Fibroblast of pulmonary artery (primary cell): ENCODE measurements at places on chromosomes 13 and 19.

GRCh38 chr19:10305139-10305806 is 4.3 kb downstream of the ZGLP1 start:
- DNase-seq, result no peak

GRCh38 chr19:1032264-1032867 is 6.0 kb downstream of the CNN2 start:
- no peak for DNase-seq

DNA sequence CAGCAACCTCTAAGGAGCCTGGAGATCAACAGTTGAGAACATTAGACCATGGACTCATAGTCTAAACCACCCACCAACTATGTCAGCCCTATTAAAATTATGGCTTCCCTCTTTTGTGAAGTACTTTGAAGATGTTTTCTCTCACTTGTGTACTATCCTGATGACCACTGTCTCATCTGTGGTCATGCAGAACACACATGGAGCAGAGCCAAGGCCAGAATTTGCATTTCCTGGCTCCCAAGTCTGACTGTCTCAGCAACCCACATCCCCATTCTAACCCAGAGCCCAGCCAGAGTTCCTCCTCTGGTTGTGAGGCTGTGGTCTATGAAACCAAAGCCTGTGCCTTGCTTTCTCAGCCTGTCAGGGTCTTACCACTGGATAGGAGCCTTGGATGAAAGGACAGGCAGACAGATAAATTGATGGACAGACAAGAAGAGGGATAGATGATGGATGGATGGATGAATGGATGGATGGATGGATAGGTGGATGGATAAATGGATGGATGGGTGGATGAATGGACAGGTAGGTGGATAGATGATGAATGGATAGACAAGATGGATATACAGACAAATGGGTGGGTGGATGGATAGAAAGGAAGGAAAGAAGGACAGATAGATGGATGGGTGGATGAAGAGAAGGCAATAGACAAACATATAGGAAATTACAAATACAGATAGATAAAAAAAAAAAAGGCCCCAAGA is 35.4 kb downstream of the ZNF557 start:
- no peak for DNase-seq

DNA sequence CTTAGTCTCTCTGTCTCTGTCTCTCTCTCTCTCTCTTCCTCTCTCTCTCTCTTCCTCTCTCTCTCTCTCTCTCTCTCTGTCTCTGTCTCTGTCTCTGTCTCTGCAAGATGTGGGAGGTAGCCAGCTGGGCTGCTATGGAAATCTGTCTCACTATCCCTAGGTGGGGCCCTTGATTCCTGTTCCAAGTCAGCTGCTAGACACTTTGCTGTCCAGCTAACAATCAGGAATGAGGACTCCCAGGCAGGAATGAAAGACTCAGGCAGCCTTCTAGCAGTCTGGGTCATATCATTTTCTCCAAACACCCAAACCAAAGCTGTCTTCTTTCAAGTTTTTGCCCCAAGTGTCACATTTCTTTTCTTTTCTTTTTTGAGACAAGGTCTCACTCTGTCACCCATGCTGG is 23.2 kb downstream of the CATSPERD start:
- DNase-seq, result no peak

DNA sequence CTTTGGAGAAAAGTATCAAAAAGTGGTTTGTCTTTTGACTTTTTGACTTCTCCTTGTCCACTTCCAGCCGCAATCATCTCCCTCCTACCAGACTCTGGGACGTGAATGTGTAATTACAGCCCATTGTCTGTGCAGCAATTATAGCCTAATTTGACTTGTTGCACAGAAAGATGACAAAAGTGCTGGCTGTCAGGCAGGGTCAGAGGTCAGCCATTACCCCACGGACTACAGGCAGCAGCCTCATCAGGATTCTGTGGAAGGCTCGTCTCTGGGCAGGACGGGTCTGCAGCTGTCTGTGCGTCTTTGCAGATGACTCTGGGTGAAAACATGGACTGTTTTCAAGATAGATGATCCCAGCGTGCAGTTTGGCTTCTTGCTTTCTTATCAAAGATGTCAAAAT is 102.2 kb upstream of the EDNRB start:
- no peak for DNase-seq

DNA sequence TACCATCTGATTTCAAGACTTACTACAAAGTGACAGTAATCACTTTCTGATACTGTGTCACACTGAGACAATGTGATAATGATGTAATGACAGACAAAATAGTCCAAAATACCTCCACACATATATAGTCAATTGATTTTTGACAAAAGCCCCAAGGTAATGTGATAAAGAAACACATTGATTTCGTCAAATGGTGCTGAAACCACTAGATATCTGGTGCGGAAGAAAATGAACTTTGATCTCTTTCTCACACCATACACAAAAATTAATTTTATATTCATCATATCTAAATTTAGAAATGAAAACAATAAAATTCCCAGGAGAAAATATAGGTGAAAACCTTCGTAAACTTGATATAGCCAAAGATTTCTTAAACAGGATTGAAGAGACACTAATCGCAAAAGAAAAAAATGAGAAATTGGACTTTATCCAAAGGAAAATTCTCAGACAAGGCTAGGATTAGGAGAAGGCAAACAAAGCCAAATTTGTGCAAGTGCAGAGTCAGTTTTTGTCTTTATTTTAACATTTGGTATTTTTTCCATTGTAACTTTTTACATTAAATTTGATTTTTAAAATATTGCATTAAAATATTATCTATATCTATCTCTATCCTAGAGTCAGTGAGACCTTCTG is 739.9 kb downstream of the DIAPH3 start:
- DNase-seq, result no peak

- no peak for DNase-seq
Measured at GRCh38 chr13:39786091-39786490, 130.6 kb downstream of the COG6 start.

DNA sequence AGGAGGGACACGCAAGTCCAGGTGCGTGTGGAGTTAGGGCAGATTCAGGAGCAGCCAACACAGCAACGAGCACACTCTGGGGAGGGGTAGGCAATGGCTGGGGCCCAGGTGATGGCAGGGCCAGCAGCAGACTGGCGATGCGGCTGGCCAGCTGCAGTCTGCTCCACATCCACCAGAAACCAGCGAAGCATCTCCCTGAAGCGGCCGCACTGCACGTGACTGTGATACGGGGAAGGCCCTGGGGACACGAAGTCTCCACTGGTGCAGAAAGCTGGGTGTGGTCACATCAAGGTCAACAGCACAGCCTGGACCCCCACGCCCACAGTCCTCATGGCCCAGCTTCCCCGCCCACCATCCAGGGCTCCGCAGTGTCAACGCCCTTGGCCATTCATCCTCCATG is 21.3 kb upstream of the EPHX3 start:
- DNase-seq, result no peak

GRCh38 chr19:17734146-17734545 is 14.9 kb downstream of the MAP1S start:
- DNase-seq, result no peak

GRCh38 chr13:30561511-30561910 is 56.2 kb upstream of the USPL1 start:
- no peak for DNase-seq

DNA sequence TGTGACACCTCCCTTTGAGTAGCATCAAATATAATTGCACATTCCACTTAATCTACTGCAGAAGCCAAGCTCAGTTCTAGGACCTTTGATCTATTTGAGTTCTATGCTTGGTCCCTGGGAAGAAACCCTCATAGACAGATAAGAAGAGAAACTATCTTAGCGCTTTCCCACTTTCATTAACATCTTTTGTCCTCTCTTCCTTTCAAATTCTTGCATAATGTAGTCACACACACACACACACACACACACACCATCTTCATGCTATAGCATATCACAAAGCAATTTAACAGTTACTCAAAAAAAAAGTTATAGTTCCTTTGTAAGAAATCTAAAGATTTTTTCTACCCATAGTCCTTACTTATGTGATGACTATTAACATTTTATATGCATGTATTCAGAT is 735.9 kb upstream of the PCDH9 start:
- DNase-seq, result no peak

GRCh38 chr19:13526552-13526951 is 20.3 kb upstream of the CACNA1A start:
- DNase-seq, result peak; percentile 10

GRCh38 chr19:885536-886224 is 7.3 kb downstream of the MED16 start:
- no peak for DNase-seq

- no peak for DNase-seq
Measured at GRCh38 chr19:49520705-49521319, 7.0 kb upstream of the RCN3 start.

GRCh38 chr13:111126509-111126908 is 11.4 kb downstream of the ARHGEF7 start:
- DNase-seq, result no peak

- DNase-seq, result no peak
Measured at GRCh38 chr13:90331974-90332373, 1015.5 kb upstream of the MIR17HG start.

DNA sequence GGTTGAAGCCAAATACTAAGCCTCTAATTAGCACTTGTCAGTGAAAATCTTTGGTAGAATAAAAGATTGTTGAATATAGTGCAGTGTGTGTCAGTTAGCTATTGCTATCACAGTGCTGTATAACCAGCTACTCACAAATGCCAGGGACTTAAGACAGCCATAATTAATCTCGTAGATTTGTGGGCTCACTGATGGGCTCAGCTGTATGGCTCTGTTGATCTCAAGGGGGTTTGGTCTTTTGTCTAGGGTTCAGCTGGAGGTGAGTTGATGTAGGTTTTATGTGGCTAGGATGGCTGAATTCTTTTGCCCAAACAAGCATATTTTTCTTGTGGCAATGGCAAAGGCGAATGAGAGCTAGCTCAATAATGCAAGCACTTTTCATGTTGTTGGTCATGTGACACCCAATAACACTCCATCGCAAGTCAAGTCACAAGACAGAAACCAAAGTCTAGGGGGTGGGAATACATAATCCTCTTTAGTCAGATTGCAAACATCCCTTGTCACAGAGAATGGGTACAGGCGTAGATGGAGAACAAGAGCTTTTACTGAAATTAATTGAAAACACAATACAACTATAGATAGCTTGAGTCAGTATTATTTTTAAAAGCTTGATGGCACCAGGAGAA is 121.7 kb upstream of the EDNRB start:
- DNase-seq, result no peak

- no peak for DNase-seq
Measured at GRCh38 chr13:20305587-20305986, 73.5 kb upstream of the GJB6 start.

DNA sequence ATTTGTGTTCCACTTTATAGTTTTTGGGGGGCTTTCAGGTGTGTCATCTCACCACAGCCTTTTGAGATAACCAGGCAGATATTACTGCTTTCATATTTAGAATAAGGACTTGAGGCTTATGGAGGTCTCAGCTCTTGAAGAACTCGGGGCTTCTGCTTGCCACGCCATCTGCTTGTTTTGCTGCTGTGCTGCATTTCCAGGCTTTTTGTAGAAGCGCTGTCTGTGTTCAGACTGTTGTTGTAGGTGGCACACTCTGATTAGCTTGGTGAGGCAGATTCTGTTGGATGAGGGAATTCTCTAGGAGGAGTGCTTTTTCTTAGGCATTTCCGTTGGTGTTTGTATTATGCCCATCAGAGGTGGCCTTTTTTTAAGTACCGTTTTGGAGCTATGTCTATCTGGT is 57.2 kb downstream of the WASF3 start:
- no peak for DNase-seq

DNA sequence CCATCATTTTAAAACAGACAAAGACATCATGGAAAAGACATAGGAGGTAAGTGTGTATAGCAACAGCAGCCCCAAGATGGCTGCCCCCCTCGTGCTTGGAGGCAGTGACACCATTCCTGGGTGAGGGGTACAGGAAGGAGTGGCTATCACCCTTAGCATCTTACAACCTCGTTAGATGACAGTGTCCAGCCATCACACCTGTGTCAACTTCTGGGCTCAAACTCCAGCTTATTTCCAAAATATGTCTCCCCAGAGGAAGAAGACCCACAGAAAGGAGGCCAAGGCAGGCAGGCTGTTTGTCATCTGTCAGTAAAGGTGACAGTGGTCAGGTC is 27.5 kb downstream of the EPS15L1 start:
- DNase-seq, result no peak

DNA sequence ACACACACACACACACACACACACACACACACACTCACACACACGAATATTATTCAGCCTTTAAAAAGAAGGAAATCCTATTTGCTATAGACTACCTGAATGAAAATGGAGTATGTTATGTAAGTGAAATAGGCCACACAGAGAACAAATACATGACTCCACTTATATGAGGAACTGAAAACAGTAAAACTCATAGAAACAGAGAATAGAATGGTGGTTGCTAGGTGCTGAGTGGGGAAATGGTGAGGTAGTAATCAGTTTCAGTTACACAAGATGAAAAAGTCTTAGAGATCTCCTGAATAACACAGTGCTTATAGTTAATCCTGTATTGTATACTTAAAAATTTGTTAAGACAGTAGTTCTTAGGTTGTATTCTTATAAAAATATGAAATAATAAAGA is 8.2 kb downstream of the ZNF677 start:
- DNase-seq, result no peak

GRCh38 chr13:48234566-48235340 is 1.7 kb downstream of the ITM2B start:
- DNase-seq, result peak; percentile 47

GRCh38 chr19:4327252-4327876 is 11.3 kb downstream of the STAP2 start:
- peak; percentile 70 for DNase-seq

DNA sequence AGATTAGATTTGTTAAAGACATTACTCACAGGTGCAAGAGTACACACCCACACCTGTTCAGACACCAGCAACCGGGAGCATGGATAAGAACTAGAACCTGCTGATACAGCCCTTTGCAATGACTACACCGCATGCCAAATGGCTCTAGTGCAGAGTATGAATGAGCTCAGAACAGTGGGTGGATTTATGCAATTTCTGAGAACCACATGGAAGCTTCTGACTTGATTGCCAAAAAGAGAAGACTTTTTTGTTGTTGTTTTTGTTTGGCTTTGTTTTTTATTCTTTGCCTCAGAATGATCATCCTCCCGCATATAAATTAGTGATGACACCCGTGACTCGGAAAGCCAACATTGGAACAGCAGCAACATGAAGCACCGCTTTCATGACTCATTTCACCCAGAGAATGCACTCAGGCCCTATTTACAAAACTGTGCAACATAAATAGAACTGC is 77.4 kb upstream of the LRCH1 start:
- peak; percentile 42 for DNase-seq

- DNase-seq, result no peak
Measured at GRCh38 chr13:25493931-25494640, 122.3 kb downstream of the ATP8A2 start.

DNA sequence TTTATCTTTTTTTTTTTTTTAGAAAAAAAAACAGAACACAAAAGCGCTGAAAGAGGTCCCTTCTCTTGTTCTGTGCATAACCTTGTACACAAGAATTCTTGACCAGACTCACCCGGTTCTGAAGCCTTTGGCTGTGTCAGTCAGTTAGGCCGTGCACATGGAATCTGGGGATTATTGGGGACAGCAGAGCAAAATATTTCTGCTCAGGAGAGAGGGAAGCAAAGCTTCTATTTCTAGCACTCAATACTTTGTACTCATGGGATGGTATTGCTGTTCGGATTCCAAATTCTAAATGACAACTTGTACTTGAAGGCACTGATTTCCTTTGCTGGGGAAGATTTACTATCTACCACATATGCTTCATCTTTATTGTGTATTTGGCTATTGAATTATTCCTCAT is 272.7 kb downstream of the NHLRC3 start:
- no peak for DNase-seq
